ENCODE measurements at places on chromosomes 1 and 21.

GRCh38 chr1:212259693-212260480, 25.3 kb upstream of the PPP2R5A start:
- no peak for DNase-seq

- DNase-seq, result no peak
These were observed 4.3 kb downstream of the MFN2 start for GRCh38 chr1:11984576-11984975.

GRCh38 chr1:201539561-201540431, 869 bp downstream of the NAV1 start:
- DNase-seq, result peak; percentile 86

DNA sequence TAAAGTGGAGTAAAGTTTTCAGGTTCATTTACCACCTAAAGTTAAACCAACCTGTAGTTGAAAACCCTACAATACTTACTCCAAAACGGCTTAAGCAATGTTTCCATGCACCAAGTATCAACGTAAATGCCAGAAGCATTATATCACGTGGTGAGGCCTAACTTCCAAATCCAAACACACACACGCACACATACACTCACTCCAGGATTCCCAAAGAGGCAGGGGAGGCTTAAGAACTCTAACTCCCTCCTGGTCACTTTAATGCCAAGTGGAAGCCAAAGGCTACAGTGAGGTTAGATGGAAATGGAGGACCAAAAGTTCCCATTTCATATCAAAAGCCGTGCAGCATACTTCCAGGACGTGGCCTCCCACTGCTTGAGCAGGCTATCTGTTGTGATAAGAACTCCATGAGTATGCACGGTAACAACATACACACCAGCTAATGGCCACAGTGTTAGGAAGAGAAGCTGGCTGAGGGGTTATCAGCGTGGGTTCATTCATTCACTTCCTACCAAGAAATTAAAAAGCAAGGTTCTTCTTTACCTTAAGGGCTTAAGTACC, 224.1 kb downstream of the SLC45A1 start:
- peak; percentile 39 for DNase-seq

DNA sequence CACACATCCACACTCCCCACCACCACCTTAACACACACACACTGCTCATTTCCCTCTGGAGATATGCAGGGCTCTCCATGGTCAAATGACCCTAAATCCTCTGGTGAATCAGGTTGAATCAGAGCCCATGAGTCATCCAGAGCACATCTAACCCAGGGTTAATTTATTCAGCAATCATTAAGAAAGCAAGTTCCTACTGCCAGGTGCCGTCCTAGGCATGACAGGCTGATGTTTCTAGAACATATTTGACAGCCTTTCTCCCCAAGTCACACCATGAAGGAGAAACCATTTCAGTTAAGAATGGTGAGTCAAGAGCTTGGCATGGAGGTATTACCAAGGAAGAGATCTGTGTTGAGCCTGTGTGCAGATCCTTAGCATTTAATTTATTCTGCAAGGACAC, 194.3 kb upstream of the CAMK1G start:
- peak; percentile 60 for DNase-seq

DNA sequence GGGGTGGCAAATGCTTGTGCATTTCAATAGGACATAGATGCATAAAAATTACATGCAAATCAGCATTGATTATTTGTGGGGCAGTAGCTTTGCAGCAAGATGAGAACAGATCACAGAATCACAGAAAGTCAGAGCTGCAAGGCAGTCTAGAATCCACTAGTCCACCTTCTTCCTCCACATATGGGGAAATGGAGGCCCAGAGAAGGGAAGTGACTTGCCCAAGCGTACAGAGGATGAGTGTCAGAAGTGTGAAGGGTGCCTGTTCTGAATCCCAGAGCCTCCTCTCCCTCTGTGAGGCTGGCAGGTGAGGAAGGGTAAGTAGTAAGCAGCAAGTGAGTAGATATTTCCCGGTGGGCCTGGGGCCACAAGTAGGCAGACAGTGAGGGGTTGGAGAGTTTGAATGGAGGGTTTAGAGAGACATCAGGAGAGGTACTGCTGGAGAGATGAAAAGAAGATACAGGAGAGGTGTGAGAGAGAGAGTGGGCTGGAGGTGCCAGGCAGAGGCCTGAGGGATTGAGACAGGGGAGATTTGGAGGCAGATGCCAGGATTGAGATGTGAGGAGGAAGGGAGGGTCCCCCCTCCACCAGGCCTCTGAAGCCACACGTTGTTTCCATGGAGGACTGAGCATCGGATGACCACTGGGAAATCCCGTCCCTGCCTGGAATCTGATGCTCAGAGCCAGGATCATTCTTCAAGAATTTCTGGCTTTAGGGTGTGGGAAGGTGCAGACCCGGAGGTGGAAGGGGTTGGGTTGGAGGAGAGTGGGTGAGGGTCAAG, 4.8 kb upstream of the MYOG start:
- no peak for DNase-seq

GRCh38 chr1:41592451-41593125, 108.1 kb upstream of the EDN2 start:
- DNase-seq, result no peak

DNA sequence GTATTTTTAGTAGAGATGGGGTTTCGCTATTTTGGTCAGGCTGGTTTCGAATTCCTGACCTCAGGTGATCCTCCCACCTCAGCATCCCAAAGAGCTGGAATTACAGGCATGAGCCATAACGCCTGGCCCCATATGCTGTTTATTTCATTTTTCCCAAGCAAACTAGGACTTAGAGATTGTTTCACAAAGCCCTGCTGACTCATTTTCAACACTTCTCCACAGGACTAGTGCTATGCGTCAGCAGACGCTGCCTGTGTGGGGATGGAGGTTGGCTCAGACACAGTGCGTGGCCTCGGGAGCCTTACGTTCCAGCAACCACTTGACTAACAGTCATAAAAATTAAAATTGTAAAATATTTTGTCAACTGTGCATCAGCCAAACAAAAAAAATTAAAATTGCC, 22.7 kb downstream of the PKNOX1 start:
- DNase-seq, result no peak

GRCh38 chr1:40628903-40629292, 36.6 kb downstream of the RIMS3 start:
- no peak for DNase-seq

Data from mesendoderm (in vitro differentiated cells).